ENCODE measurements at places on chromosomes 7 and 10. TPM values are rescaled to one million over a fixed set of nuclear protein-coding genes. Genes with fewer than 3 reads are reported as not detected.

- H3K27ac ChIP-seq = no peak overlapping the region
- H3K27me3 ChIP-seq = no peaks in the 10 kb centered on the region
- no peak for DNase-seq
- H3K36me3 ChIP-seq = no peaks in the 10 kb centered on the region
Measured at GRCh38 chr10:3813986-3814837, 29.2 kb upstream of the KLF6 start.

DNA sequence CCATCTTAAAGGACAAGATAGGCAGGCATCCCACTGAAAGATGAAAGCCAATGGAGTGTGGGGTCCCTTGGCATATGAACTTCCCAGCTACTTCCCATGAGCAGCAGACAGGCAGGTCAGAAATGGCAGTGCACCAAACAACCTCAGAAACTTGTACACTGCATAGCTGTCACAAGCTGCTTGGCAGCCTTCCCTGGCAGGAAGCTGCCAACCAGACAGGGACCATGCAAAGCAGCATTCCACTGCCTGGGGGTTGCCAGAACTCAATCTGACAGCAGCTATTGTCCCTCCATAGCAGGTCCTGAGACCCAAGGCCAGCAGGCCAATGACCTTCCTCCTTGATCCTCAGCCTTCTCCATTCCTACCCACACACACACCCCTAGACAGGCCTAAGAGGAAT is 139.5 kb downstream of the PLCE1 start:
- H3K36me3 ChIP-seq = no peaks in the 10 kb centered on the region
- H3K27ac ChIP-seq = no peak overlapping the region
- H3K4me1 ChIP-seq = no peaks in the 10 kb centered on the region
- no peak overlapping the region for H3K4me3 ChIP-seq

- H3K4me1 ChIP-seq = no peaks in the 10 kb centered on the region
- H3K36me3 ChIP-seq = no peaks in the 10 kb centered on the region
- no peaks in the 10 kb centered on the region for H3K27me3 ChIP-seq
- no peak overlapping the region for H3K27ac ChIP-seq
Measured at GRCh38 chr7:37085600-37085999, 361.3 kb upstream of the AOAH start.

- H3K27me3 ChIP-seq = no peaks in the 10 kb centered on the region
- H3K4me3 ChIP-seq = no peak overlapping the region
- no peaks in the 10 kb centered on the region for H3K4me1 ChIP-seq
- DNase-seq = no peak
- no peak overlapping the region for H3K27ac ChIP-seq
Measured at GRCh38 chr10:25843551-25844170, 90.4 kb upstream of the MYO3A start.

DNA sequence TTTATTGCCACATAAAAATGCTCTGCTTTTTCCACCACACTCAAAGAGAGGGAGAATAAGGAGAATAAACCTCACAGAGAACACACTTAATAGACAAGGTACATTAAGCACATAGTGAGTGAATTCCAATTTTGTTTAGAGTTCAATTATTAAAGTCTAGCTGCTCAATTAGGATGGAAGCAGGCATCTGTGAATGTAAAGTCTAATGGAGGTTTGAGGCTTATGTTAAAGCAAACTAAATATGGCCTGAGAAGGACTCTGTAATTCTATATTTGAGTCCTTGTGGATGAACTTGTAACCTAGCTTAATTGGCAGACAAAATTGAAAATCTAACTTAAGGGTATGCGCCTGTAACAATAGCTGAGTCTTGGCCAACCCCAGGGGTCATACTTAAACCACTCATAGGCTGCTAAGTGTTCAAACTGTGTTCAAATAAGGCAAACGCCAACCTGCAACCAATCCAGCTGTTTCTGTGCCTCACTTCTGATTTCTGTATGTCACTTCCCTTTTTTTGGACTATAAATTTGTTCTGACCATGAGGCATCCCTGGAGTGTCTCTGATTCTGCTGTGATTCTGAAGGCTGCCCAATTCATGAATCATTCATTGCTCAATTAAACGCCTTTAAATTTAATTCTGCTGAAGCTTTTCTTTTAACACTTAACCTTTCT is 31.3 kb upstream of the NME8 start:
- no peak overlapping the region for H3K4me3 ChIP-seq
- no peak for DNase-seq
- H3K4me1 ChIP-seq = no peaks in the 10 kb centered on the region
- H3K27me3 ChIP-seq = no peaks in the 10 kb centered on the region
- H3K27ac ChIP-seq = no peak overlapping the region
- no peaks in the 10 kb centered on the region for H3K36me3 ChIP-seq

GRCh38 chr10:86918022-86918471 is 39.4 kb downstream of the MMRN2 start:
- no peak overlapping the region for H3K4me3 ChIP-seq
- no peaks in the 10 kb centered on the region for H3K27me3 ChIP-seq
- no peak for DNase-seq
- no peaks in the 10 kb centered on the region for H3K4me1 ChIP-seq
- no peaks in the 10 kb centered on the region for H3K36me3 ChIP-seq

DNA sequence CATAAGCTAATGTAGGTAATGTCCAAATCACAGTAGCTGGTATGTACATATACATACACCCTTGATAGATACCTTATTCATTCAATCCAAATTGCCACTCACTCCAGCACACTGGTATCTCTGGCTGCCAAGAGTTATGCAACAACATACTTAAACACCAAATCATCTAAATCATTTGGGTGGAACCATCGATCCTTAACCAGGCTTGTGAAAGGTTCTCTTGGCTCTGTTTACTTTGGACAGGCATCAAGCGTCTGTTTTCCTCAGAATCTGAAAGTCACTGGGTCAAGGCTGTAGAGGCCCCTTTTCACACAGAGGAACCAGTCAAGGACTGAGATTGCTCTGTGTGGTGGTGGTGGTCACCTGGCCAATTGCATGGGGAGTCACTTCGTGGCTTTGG is 24.6 kb downstream of the JAZF1 start:
- no peak for DNase-seq
- H3K36me3 ChIP-seq = no peaks in the 10 kb centered on the region
- no peak overlapping the region for H3K27ac ChIP-seq
- H3K4me1 ChIP-seq = no peaks in the 10 kb centered on the region
- no peaks in the 10 kb centered on the region for H3K27me3 ChIP-seq

DNA sequence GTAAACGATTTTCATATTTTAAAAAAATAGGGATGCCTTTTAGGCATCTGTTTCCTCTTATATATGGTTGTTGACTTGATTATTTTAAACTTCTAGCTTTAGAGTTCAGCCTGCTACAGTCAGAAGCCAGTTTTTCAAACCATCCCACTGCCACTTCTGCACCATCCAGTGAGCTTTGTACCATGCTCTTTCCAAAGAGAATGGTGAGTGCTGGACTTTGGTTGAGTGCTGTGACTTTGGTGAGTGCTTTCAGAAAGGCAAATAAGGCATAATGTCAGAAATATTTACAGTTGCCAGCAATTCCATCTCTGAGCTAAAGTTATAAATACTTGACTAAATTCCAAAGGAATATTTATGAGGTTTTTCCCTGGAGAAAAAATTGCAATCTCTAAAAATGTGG is 117.4 kb downstream of the IPMK start:
- H3K4me3 ChIP-seq = no peak overlapping the region
- H3K27ac ChIP-seq = no peak overlapping the region
- DNase-seq = no peak
- H3K4me1 ChIP-seq = no peaks in the 10 kb centered on the region
- H3K27me3 ChIP-seq = no peaks in the 10 kb centered on the region

DNA sequence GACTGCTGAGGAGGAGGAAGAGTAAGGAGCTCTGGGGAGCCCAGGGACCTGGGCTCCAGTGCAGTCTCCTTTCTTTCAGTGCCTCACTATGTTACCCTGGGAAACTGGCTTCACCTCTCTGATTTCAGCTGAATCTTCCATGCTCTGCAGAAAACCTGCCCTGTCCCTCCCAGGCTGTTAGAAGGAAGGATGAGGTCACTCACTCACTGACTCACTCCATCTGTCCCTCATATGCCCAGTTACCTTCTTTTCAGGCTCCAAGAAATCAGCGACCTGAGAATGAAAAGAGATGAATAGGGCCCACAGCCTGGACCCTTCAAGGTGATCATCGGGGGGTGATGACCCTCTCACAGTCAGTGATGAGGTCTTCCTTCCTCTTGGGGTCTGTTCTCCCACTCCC is 481 bp downstream of the SFTPA2 start:
- no peak overlapping the region for H3K4me3 ChIP-seq
- no peak for DNase-seq

DNA sequence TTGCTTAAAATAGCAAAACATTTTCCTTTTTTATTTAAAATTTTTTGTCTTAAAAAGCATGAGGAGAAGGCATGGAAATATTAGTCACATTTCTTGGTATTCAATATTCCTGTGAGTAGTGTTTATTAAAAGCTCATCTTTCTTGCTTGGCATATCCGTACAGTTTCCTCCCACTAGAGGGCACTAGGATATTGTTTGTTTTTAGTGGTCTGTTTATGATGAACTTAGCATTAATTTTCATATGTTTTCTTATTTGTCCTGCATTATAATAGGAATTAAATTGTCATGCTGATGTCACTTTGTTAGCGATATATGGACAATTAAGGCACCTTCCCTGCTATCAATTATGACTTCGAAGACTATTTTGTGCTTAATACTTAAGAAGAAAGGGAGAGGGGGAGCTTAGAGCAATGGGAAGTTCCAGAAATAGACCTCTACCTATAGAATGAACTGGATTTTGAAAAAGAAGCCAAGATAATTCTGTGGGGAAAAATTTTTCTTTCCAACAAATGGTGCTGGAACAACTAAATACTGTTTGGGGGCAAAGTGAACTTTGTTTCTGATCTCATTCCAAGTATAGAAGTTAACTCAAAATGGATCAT is 91.0 kb upstream of the STRIP2 start:
- H3K27me3 ChIP-seq = no peaks in the 10 kb centered on the region
- H3K36me3 ChIP-seq = no peaks in the 10 kb centered on the region
- no peak overlapping the region for H3K27ac ChIP-seq
- no peak overlapping the region for H3K4me3 ChIP-seq
- DNase-seq = no peak
- H3K4me1 ChIP-seq = no peaks in the 10 kb centered on the region

Gene TET1
- total RNA-seq = 40.3 TPM

Gene PDE6C
- not detected for total RNA-seq

Gene C10orf90
- total RNA-seq = 0.21 TPM

Gene CPA4
- total RNA-seq = not detected

Gene NUTM2D
- total RNA-seq = 0.26 TPM

Gene HOXA1
- 0.28 TPM for total RNA-seq
